ENCODE measurements at places on chromosomes 16 and 17.

DNA sequence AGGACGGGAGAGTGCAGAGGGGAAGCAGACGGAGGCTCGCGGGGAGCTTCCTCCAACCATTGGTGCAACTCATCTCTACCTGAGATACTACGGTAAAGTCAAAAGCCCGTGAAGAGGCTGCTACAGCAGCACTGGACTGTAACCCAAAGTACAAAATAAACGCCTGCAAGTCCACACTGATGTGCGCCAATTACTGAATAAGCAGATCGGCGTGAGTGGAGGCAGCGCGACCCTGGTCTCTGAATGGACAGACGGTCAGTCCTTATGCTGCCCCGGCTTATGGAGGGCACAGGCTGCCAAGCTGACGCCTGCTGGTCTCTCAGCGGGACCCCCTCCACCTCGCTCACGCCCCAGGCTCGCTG lies 58.5 kb downstream of the LMF1 start:
- DNase-seq = no peak
- H3K27me3 ChIP-seq = no peaks in the 10 kb centered on the region
- H3K4me1 ChIP-seq = no peaks in the 10 kb centered on the region
- H3K36me3 ChIP-seq = no peaks in the 10 kb centered on the region
- H3K4me3 ChIP-seq = no peak overlapping the region

- no peak for DNase-seq
- H3K36me3 ChIP-seq = no peaks in the 10 kb centered on the region
- no peaks in the 10 kb centered on the region for H3K27me3 ChIP-seq
- H3K4me1 ChIP-seq = peaks cover 21% of the 10 kb centered on the region
- no peak overlapping the region for H3K4me3 ChIP-seq
- H3K27ac ChIP-seq = no peak overlapping the region
Measured at GRCh38 chr17:1256699-1257098, 13.5 kb upstream of the BHLHA9 start.

DNA sequence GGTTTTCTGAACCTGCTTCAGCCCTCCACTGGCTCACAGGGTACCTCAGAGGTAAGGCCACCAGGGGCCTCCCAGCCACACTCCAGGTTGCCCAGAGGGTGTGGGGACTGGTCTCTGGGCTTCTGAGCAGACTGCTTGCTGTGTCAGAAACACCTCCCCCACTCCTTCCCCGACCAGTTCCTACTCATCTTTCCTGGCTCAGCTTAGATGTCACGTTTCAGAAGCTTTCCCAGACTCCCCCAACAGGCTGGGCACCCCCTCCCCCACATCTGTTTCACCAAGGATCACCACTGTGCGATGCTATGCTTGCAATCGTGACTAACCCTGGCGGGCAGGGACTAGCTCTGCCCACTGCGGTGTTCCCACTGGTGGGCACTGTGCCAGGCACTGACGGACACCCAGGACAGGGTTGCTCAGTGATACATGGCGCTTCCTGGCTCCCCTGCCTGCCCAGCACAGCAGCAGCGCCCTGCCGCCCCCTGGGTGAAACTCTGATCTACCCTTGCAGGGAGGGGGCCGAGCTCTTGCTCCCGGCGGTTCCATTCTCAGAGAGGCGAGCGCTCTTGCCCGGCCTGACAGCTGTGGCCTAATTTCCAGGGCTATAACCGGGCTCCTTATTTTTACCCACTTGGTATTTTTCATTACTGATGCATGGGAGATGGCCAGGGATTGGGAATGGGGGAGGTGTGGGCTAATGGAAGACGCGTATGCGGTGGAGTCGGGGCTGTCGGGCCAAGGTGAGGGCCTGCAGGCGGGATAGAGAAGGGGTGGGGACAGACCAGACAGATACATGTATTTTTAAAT lies 29.4 kb upstream of the MTSS2 start:
- no peaks in the 10 kb centered on the region for H3K27me3 ChIP-seq
- no peaks in the 10 kb centered on the region for H3K36me3 ChIP-seq
- no peaks in the 10 kb centered on the region for H3K4me1 ChIP-seq
- no peak overlapping the region for H3K4me3 ChIP-seq

GRCh38 chr17:80319262-80319998 lies 58.8 kb downstream of the RNF213 start:
- no peak overlapping the region for H3K27ac ChIP-seq
- H3K36me3 ChIP-seq = peaks cover 53% of the 10 kb centered on the region
- H3K27me3 ChIP-seq = no peaks in the 10 kb centered on the region
- H3K4me3 ChIP-seq = no peak overlapping the region

DNA sequence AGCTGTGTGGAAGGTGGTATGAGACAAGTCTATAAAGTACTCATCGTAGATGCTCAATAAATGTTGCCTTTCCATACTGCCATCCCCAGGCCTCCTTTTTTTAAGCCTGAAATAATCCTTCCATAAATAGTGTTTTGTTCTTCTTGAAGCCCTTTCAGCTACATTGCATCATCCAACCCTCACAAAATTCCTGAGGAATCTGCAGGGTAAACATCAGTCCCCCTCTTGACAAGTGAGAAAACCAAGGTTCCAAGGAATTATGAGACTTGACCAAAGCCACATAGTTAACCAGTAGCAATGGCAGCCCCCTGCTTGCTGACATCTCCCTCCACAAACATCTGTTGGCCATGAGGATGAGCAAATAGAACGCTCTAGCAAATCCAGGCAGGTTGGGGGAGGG lies 89.7 kb upstream of the CCL1 start:
- H3K27me3 ChIP-seq = peaks cover 12% of the 10 kb centered on the region
- H3K4me3 ChIP-seq = no peak overlapping the region
- no peak for DNase-seq
- no peaks in the 10 kb centered on the region for H3K4me1 ChIP-seq
- no peaks in the 10 kb centered on the region for H3K36me3 ChIP-seq

DNA sequence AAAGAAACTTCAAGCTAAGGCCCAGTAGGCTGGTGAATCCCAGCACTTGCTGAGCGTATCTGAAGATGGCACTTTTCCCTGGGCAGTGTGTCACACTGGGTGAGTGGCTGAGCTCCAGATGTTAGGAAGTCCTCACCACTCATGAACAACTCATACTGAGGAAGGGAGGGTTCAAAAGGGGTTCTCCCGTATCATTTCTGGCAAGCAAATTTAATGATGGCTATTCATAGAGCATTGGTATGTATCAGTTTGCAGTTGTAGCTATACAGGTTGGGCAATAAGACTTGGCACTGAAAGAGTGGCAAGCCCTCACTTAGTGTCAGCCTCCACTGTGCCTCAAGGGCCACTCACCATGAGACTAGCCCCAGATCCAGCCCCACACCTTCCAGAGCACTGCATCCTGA lies 10.7 kb downstream of the GFOD2 start:
- no peak overlapping the region for H3K27ac ChIP-seq
- DNase-seq = no peak
- H3K27me3 ChIP-seq = no peaks in the 10 kb centered on the region

DNA sequence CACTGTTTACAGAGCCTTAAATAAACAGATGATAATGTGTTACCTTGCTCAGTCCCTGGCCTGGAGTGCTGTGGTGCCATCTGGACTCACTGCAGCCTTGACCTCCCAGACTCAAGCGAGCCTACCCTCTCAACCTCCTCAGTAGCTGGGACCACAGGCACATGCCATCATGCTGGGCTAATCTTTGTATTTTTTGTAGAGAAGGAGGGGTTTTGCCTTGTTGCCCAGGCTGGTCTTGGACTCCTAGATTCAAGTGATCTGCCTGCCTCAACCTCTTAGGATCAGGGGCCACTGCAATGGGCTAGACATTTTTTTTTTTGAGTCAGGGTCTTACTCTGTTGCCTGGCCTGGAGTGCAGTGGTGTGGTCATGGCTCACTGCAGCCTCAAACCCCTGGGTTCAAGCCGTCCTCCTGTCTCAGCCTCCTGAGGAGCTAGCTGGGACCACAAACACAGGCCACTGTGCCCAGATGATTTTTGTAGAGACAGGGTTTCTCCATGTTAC lies 5.0 kb upstream of the NAGLU start:
- no peaks in the 10 kb centered on the region for H3K27me3 ChIP-seq
- no peaks in the 10 kb centered on the region for H3K36me3 ChIP-seq
- H3K27ac ChIP-seq = no peak overlapping the region
- peaks cover 42% of the 10 kb centered on the region for H3K4me1 ChIP-seq
- no peak overlapping the region for H3K4me3 ChIP-seq

GRCh38 chr17:36992701-36993100 lies 43.9 kb downstream of the AATF start:
- H3K36me3 ChIP-seq = peaks cover 51% of the 10 kb centered on the region
- H3K27ac ChIP-seq = no peak overlapping the region
- no peak overlapping the region for H3K4me3 ChIP-seq

- no peak overlapping the region for H3K4me3 ChIP-seq
Measured at GRCh38 chr16:65622871-65623270, 501.0 kb upstream of the CDH11 start.

GRCh38 chr16:81349608-81350305 lies 35.0 kb downstream of the GAN start:
- H3K27ac ChIP-seq = no peak overlapping the region
- no peak overlapping the region for H3K4me3 ChIP-seq
- no peaks in the 10 kb centered on the region for H3K27me3 ChIP-seq
- H3K4me1 ChIP-seq = no peaks in the 10 kb centered on the region
- no peaks in the 10 kb centered on the region for H3K36me3 ChIP-seq
- DNase-seq = no peak

- no peaks in the 10 kb centered on the region for H3K4me1 ChIP-seq
- no peaks in the 10 kb centered on the region for H3K36me3 ChIP-seq
- DNase-seq = no peak
- H3K4me3 ChIP-seq = no peak overlapping the region
Measured at GRCh38 chr16:84827897-84828296, 8.1 kb downstream of the CRISPLD2 start.

- H3K4me3 ChIP-seq = no peak overlapping the region
- H3K36me3 ChIP-seq = no peaks in the 10 kb centered on the region
- H3K4me1 ChIP-seq = peaks cover 33% of the 10 kb centered on the region
- H3K27me3 ChIP-seq = no peaks in the 10 kb centered on the region
- DNase-seq = no peak
Measured at GRCh38 chr17:76530095-76530723, 7.3 kb downstream of the CYGB start.

DNA sequence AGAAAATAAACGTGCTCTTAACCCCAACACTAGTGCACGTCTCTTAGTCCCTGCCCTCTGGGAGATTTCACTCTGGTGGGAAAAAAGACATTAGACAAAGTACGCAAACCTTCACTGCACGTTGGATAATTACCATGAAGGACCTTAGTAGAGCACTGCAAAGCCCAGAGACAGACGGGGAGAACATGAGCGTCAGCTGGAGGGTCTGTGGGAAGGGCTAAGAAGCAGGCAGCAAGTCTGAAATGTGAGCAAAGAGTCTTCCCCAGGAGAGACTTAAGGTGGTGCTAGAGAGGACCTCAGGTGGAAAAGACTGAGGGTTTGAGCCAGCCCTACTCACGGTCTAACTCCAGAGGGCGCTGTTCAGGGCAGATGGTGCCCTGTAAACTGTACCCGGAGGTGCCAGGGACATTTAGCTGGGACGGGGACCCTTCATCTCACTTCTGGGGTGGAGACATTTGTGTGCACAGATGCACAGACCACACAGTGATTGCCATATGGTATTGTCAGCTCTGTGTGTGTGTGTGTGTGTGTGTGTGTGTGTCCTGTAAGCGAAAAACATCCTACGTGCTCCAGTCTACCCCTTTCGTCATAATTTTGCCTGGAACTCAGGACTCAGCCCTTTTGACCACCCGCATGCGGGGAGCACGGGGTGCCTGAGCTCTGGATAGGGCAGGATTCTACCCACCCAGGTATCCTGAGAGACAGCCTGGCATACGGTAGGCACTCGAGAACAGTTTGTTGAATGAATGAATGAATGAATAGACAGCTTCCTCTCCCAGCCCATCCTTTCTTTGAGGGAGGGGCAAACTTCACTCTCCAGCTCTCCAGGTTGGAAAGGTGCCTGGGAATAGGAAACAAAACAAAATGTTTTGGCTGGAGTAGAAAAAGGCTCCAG lies 10.1 kb upstream of the STAC2 start:
- no peaks in the 10 kb centered on the region for H3K27me3 ChIP-seq
- peak; percentile 22 for DNase-seq
- no peak overlapping the region for H3K27ac ChIP-seq
- no peak overlapping the region for H3K4me3 ChIP-seq

GRCh38 chr16:17538927-17539326 lies 68.2 kb upstream of the XYLT1 start:
- no peak for DNase-seq
- H3K4me3 ChIP-seq = no peak overlapping the region
- H3K27ac ChIP-seq = no peak overlapping the region
- no peaks in the 10 kb centered on the region for H3K36me3 ChIP-seq

- H3K4me1 ChIP-seq = peaks cover 24% of the 10 kb centered on the region
- no peaks in the 10 kb centered on the region for H3K27me3 ChIP-seq
- H3K4me3 ChIP-seq = no peak overlapping the region
- no peaks in the 10 kb centered on the region for H3K36me3 ChIP-seq
- no peak for DNase-seq
Measured at GRCh38 chr16:50690177-50690576, 3.2 kb upstream of the NOD2 start.

- no peak overlapping the region for H3K4me3 ChIP-seq
- H3K36me3 ChIP-seq = no peaks in the 10 kb centered on the region
- H3K27me3 ChIP-seq = no peaks in the 10 kb centered on the region
- H3K27ac ChIP-seq = no peak overlapping the region
Measured at GRCh38 chr17:54426296-54426886, 474.3 kb upstream of the TOM1L1 start.

- no peak overlapping the region for H3K27ac ChIP-seq
- no peak for DNase-seq
- H3K4me3 ChIP-seq = no peak overlapping the region
- no peaks in the 10 kb centered on the region for H3K4me1 ChIP-seq
- H3K27me3 ChIP-seq = no peaks in the 10 kb centered on the region
- H3K36me3 ChIP-seq = no peaks in the 10 kb centered on the region
Measured at GRCh38 chr17:2150806-2151205, 95.9 kb downstream of the HIC1 start.

DNA sequence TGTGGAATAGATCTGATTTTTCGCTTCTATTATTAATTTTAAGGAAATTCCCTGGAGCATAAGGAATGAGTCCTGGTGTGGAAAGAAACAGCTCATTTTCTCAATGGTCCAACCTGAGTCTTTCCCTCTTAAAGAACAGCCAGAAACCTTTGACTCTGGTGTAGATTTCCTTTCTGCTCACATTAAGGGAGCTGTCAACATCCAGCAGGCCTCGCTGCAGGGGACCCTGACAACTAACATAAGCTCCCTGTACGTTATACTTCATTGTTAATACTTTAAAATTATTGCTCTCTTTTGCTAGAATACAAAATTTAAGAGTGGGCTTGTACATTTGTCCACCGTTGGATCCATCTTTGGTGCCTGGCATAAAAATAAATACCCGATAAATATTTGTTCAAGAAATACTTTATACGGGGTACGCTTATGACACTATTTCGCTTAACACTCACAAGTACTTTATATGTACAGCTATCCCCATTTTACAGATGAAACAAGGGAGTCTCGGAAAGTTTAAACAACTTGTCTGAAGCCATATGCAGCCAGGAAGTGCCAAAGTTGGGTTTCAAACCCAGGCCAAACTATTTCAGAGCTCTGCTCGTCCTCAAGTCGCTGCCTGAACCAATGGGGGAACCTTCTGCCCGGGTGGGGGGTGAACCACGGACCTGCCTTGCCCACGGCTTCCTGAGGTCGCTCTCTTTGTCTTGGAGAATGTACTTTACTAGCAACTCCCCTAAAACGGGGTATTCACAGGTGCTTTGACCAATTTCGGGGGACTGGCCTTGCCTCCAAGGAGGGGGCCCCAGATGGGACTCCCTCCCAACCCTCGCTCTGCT lies 611 bp downstream of the SMARCE1 start:
- H3K4me3 ChIP-seq = peak overlapping the region; percentile 99
- peak; percentile 32 for DNase-seq
- H3K27me3 ChIP-seq = no peaks in the 10 kb centered on the region
- peaks cover 34% of the 10 kb centered on the region for H3K4me1 ChIP-seq
- peaks cover 24% of the 10 kb centered on the region for H3K36me3 ChIP-seq

- peaks cover 55% of the 10 kb centered on the region for H3K4me1 ChIP-seq
- peak; percentile 60 for DNase-seq
- no peaks in the 10 kb centered on the region for H3K36me3 ChIP-seq
- peak overlapping the region; percentile 41 for H3K4me3 ChIP-seq
- H3K27me3 ChIP-seq = no peaks in the 10 kb centered on the region
Measured at GRCh38 chr16:85612191-85612800, 826 bp upstream of the GSE1 start.
